ENCODE measurements at places on chromosomes 7 and 10.

DNA sequence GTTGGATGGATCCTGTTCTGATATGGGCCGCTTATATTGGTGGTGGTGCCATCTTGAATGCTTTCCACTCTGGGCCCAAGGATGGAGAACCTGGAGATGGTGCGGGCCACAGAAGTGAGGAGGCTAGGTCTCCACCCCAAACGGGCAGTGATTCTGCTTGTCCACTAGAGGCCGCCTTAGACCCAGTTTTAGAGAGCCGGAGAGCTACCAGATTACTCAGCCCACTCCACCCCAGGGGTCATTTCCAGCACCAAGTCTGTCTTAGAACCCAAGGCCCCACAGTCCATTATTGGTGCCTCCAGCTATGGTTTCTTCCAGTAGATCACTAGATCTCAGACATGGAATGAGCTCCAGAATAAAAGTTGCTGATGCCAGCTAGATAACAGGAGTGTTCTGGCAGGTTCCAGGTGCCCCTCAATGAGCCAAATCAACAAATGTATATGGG lies 11.8 kb upstream of the CAMK2G start:
- peak; percentile 78 for DNase-seq

DNA sequence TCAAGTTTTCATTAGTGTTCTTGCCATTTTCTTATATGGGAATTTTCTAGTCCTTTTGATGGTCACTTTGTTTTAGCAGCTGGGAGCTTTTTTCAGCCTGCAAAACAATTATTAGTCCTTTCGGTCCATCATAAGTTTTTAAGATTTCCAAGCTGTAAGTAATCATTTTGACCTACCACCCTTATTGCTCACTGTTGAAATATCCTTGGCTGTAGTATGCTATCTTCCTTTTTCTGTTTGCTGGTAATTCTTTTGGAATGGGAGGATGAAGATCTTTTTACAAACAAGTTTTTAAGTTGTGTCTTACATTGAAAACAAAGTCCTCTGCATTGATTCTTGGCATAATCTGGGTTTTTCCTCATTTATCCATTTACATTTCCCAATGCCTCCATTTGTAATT lies 24.0 kb downstream of the BZW2 start:
- DNase-seq, result peak; percentile 18

DNA sequence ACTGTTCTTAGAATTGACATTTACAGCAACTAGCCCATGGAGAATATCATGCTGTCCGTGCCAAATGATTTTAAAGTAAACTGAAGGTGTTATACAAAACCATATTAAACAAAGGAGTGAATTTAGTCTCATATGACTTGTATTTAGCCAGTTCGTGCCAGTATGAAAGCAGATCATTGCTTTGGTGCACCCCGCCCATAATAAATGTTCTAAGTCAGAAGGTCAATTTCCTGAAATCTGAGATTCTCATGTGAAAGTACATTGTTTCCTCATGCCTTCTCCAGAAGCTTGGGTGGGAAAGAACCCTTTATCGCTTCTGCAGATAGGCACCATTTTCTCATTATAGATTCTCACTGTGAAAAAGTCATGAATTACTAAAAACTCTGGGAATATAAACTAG lies 106.4 kb downstream of the CAMK1D start:
- DNase-seq, result no peak

DNA sequence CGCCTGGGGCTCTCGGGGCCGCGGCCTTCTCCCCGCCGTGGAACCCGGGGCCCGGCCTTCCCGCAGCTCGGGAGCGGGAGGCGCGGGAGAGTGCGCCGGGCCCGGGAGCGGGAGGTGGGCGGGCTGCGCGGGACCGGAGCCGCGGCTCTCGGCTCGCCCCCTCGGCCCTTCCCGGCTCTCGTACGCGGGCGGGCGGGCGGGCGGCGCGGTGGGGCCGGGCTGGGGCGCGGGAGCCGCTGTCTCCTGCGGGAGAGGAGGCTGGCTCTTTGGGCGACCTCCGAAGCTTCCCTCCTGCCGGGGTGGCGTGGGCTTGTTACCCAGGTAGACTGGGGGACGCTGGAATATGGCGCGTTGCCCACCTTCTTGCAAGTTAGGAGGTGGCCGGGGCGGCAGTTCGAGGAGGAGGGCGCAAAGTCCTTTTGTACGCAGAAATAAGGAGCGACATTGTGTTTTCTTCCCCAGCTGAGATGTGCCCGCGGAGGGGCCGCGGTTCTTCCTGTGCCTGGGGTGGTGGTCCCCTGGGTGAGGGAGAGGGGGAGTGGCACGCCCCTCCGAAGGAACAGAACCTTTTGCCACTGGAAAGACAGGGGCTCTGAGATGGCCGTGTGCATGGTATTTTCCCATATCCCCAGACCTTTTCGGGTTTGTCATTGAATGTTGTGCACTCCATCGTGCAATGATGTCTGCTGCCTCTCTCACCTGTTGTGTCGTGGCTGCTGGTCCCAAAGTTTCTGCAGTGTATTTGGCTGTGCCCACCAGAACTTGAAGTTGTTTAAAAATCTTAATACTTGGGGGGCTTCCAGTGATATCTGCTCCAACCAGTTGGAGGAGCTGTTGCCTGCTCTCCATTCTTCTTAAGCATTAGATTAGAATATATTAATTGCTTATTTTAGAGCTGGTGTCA lies 844 bp downstream of the NRF1 start:
- DNase-seq, result no peak

- DNase-seq, result no peak
Observed at GRCh38 chr10:18759575-18759974, 100.3 kb downstream of the ARL5B start.

DNA sequence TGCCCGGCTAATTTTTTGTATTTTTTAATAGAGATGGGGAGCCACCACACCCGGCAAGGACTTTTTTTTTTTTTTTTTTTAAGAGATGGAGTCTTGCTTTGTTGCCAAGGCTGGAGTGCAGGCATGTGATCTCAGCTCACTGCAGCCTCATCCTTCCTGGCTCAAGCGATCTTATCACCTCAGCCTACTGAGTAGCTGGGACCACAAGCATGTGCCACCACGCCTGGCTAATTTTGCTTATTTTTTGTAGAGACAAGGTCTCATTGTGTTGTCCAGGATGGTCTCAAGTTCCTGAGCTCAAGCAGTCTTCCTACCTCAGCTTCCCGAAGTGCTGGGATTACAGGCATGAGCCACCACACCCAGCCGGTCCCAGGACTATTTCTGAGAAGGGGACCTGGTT lies 9.3 kb upstream of the MCU start:
- DNase-seq, result no peak

DNA sequence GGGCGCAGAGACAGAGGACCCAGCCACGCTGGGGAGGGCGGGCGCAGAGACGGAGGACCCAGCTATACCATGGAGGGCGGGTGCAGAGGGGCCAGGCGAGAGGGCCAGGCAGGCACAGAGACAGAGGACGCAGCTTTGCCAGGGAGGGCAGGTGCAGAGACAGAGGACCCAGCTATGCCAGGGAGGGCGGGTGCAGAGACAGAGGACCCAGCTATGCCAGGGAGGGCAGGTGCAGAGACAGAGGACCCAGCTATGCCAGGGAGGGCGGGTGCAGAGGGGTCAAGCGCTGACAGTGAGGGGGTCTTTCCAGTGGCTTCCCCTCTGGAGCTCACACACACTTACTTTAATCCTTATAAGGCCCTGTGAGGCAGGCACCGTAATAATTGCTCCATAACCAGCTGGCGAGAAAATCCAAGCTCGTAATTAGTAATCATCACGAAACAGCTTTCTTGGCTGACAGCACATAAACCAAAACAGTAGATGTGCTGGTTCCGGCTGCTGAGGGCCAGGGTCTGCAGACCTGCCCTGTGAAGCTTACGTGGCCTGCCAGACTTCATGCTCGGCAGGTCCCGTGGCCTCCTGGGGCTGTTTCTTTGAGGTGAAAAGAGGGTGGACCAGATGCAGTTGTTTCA lies 137.2 kb downstream of the VIPR2 start:
- DNase-seq, result no peak

GRCh38 chr10:118290471-118290995 lies 51.6 kb downstream of the FAM204A start:
- no peak for DNase-seq

DNA sequence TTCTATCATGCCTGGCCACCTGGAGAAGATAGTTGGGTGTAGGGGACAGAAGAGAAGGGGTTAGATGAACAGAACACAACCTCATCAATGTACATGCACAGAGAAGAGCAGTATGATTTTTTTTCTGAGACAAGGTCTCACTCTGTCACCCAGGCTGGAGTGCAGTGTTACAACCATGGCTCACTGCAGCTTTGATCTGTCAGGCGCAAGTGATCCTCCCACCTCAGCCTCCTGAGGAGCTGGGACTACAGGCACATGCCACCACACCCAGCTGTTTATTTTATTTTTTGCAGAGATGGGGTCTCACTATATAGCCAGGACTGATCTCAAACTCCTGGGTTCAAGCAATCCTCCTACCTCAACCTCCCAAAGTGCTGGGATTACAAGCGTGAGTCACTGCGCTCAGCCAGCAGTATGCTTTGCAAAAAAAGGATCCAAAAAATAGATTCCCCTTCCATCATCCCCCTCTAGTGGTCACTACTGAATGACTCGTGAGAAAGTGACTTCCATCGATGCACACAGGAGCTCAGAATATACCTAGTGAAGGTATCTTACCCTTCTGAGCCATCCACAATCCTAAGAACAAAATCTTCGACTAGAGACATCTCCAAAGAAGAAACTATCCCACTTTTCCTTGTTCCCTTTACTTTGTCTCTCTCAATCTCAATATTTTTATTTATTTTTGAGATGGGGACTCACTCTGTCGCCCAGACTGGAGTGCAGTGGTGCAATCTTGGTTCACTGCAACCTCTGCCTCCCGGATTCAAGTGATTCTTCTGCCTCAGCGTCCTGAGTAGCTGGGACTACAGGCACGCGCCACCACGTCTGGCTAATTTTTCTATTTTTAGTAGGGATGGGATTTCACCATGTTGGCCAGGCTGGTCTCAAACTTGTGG lies 21.0 kb downstream of the ZCWPW1 start:
- DNase-seq, result peak; percentile 68

DNA sequence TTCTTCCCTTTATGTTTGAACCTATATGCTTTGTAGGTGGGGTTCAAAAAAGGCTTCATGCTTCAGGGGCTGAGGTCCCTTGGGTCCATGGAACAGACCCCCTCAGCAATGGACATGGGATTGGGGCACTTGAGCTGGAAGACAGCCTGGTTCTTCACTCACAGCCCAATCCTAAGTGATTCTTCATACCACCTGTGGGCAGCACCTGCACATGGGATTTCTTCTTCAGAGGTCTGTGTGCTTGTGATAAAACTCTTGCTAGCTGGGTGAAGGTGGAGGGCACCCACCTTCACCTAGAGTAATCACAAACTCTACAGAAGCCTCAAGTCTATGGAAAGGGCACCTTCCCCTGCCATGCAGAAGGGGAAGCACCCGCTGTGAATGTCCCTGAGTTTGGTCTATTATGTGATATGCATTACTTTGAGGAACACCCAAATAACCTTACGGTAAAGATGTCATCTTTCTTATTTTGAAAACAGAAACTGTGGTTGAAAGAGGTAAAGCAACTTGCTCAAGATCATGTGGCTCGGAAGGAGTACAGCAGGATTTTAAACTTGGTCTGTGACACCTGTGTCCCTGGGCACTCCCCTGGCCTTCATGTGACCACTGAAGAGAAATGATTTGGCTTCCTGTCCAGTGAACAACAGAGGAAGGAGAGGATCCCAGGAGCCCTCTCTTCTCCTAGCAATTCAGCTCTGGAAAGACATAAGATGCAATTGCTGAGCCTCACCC lies 469.5 kb upstream of the ZMIZ1 start:
- DNase-seq, result no peak

GRCh38 chr7:144628176-144628575 lies 207.7 kb downstream of the TPK1 start:
- no peak for DNase-seq

GRCh38 chr7:71409550-71410157 lies 277.7 kb downstream of the GALNT17 start:
- DNase-seq, result no peak

DNA sequence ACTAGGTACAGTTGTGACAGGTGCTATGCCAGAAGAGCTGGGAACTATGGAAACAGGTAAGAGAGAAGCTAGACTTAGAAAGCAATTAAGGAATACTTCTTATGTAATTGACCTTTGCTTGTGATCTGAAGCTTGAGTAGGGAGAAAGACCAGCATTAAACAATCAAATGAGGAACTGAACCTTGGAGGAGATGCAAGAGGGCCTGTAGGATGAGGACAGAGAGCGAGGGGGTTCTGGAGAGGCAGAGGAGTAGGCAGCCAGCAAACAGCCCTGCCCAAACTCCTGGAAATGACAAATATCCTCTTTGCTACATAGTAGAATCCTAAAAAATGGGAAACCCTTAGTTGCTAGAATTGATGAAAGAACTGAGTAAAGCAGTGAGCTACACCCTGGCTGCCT lies 41.6 kb upstream of the FAM204A start:
- DNase-seq, result no peak

GRCh38 chr10:28800144-28800543 lies 122.8 kb downstream of the BAMBI start:
- no peak for DNase-seq

GRCh38 chr10:34473174-34474008 lies 341.7 kb downstream of the PARD3 start:
- DNase-seq, result no peak

DNA sequence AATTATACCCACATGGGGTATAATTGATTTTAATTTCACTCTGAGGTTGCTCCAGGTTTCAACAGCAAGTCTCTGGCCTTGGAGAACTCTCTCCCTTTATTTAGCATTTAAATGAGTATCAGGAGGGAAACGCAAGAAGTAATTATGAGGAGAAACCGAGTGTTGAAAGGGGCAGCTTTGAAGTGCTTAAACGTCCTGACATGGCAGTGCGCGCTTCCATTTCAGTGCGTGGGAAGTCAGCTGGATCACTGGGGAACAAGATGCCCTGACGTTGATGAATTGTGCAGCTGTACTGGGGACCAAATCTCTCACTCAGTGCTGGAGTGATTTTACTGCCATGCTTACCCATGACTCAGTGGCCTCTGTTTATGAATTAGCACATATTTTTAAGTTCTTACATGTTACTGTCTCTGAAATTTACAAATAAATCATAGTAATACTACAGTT lies 106.0 kb upstream of the PRR15 start:
- DNase-seq, result no peak
